ENCODE measurements at places on chromosomes 3 and 15.
A peak's percentile ranks its signal among the peaks of the same experiment; 100 is the strongest.

- DNase-seq, result no peak
These were observed 34.0 kb upstream of the PLOD2 start for GRCh38 chr3:146195030-146195429.

- DNase-seq, result no peak
These were observed 28.4 kb downstream of the TMEM40 start for GRCh38 chr3:12730506-12731242.

DNA sequence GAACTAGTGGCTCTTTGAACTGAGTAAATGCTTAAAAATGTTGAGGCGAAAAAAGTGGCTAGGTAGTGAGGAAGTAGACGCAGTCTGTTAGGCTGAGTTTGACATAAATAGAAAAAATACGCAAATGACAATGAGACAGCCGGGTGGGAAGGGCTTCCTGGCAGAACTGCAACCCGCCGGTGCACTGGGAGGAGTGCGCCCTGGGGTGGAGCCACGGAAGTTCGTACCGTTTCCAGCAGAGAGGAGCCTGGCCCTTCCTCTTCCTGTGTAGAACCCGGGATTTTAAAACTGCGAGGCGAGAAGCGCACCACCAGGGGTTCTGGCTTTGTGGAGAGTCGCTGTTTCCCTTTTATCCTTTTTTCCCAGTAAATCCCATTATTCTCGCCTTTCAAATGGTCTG is 602.6 kb downstream of the PYDC2 start:
- no peak for DNase-seq

DNA sequence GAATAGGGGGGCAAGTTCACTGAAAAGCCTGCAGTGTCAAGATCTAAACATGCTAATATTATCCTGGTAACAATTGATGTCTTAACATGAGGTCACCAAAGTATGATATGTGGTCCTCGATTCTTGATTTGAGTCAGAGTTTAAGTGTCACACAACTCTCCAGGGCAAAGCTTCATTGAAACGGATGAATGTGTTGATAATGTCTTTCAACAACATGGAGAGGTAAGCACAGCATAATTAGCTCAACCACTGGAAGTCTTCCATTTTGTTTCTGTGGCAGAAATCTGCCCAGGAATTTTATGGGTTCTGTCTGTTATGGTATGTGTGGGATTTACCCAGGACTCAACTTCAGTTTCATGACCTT is 591.5 kb downstream of the ZNF385D start:
- no peak for DNase-seq

- no peak for DNase-seq
These were observed 48.9 kb downstream of the RFTN1 start for GRCh38 chr3:16464511-16465148.

DNA sequence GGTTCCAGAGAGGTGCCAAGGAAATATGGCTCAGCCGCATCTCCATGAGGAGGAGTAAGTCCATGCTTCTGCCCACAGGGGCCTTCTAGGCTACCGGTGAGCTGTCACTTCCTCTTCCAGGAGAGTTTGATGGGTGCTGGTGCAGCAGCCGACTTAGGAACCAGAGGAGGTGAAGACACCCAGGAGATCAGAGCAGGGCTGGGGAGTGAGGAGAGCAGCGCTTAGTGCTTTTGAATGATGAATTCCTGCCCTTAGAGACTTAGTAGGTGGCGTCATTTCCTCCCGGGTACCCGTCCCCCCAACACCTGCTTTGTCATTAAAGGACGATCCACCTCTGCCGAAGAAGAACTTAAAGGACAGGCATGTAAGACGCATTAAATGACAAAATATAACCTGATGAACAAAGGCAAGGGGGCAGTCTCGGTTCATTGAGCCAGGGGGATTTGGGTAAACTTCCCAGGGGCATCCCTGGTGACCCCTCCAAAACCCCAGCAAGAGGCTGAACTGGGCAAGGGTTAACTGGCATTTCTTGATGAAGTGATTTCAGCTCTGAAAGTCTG is 67.6 kb downstream of the HES1 start:
- peak; percentile 9 for DNase-seq

GRCh38 chr3:182908471-182908870 is 71.9 kb downstream of the DCUN1D1 start:
- DNase-seq, result no peak

DNA sequence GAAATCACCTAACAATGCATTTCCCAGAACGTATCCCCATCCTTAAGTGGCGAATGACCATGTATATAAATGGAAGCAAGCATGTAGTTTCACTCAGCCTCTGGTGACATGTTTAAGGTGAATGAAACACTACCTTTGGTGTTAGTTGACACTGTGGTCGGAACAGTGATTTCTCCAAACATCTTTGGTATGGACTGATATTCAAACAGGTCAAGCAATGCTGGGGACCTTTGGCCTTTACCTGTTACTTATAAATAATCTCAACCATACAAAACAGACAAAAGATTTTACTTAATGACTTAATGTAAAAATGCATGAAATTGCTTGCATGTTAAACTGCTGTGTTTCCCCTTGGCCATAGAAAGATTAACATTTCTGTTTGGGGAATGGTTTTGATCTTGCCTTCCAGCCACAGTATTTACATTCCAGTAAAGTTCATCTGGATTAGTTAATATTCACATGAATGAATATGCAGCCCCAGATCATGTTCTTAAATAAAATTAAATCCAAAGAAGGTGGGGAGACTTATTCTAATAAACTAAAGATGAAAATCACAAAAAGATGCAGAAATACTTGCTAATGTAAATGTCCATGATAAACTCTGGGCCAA is 74.4 kb upstream of the HES1 start:
- no peak for DNase-seq

DNA sequence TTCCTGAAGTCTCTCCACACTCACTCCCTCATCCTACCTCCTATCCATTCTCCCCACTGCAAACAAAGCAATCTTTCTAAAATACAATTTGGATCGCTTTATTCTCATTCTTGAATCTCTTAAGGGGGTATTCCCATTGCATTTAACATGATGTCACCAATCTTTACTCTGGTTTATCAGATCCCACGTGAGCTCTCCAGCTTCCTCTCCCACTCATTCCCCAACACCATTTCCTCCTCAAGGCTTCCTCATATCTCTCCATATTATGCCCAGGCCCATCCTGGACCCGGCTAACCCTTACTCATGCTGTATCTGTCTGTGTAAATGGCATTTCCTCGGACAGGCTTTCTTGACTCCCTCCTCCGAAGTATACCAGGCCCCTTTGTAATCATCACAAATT is 165.0 kb downstream of the CD47 start:
- DNase-seq, result no peak

GRCh38 chr3:124840331-124840730 is 46.8 kb downstream of the ITGB5 start:
- DNase-seq, result no peak

GRCh38 chr3:13688034-13688433 is 139.1 kb downstream of the FBLN2 start:
- no peak for DNase-seq

DNA sequence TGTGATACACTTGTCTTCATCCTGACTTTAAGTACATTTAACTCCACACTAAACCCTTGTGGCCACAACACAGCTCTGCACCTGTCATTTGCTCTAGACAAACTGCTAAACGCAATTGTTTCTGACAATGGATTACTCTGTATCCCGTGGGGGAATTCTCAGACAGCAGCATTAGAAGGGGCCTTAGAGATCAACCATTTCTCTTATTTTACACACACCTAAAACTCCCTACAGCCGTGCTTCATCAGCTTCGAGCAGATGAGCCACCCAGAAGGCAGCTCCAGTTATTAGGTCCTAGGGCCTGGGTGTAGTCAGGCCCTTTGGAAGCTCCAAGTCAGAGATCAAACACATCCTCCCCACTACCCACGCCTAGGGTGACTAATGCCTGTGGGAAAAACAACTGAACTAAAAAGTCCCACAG is 1.3 kb upstream of the IL12A start:
- no peak for DNase-seq

GRCh38 chr15:66138892-66139590 is 114.5 kb downstream of the MEGF11 start:
- no peak for DNase-seq

DNA sequence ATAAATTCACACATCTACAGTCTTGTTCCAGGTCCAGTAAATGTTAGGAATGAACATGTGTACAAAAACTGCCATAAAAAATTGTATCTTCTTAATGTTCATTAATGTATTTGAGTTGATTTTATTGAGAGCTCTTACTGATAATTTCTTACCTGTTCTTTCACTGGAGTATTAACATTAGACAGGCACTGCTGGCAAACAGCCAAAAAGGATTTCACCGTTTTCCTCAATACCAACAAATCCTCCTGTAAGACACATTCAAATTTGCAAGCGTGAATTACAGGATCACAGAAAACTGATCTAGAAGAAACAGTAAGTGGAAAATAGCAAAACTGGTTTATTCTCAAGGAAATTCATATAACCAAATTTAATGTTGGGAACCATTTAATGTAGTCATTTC is 127.4 kb downstream of the PCCB start:
- no peak for DNase-seq

DNA sequence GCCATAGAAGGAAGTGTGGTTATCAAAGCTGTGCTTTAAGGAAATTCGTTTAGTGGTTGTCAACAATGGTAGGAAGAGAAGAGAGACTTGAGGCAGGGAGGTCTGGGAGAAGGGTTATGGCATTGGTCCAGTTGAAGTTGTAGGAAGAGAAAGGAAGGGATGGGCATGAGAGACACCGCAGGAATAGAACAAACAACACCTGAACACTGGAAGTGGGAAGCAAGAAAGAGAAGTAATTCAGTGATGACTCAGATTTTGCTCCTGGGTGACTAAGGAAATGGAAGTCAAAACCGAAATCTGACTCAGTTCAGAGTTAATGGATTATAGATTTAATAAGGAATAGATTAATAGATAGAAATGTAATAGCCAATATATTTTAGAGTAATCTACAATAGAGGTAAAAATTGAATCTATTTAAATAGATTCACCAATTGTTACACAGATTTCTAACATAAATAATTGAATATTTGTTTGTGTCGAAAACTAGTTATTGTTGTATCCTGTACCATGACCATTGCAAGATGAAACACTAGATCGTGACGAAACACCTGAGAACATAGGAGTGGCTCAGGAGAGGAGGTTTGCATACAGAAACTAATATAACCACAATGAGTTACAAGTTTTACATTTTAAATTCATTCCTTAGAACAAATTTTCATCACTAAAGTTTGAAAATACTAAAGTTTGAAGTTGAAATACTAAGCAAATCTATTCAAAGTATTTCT is 36.0 kb downstream of the THBS1 start:
- no peak for DNase-seq

GRCh38 chr3:49265661-49266386 is 11.2 kb downstream of the C3orf62 start:
- DNase-seq, result no peak

DNA sequence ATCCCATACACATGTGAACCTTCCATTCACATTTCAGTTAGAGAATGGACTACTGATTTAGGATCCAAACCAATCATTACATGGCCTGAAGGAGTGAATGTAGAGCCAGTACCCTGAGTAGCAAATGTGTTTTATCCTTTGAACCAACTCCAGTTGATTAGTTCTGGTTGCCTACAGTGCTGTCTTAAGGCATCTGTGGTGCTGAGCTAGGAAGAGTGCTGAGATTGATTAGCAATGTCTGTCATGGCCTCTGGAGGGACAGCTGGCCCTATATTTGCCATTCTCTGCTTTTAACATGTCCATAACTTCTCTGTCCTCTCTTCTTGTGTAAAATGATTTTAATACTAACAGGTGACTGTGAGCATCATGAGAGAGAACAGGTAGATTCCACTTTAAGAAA is 11.1 kb downstream of the LRTM1 start:
- DNase-seq, result no peak

DNA sequence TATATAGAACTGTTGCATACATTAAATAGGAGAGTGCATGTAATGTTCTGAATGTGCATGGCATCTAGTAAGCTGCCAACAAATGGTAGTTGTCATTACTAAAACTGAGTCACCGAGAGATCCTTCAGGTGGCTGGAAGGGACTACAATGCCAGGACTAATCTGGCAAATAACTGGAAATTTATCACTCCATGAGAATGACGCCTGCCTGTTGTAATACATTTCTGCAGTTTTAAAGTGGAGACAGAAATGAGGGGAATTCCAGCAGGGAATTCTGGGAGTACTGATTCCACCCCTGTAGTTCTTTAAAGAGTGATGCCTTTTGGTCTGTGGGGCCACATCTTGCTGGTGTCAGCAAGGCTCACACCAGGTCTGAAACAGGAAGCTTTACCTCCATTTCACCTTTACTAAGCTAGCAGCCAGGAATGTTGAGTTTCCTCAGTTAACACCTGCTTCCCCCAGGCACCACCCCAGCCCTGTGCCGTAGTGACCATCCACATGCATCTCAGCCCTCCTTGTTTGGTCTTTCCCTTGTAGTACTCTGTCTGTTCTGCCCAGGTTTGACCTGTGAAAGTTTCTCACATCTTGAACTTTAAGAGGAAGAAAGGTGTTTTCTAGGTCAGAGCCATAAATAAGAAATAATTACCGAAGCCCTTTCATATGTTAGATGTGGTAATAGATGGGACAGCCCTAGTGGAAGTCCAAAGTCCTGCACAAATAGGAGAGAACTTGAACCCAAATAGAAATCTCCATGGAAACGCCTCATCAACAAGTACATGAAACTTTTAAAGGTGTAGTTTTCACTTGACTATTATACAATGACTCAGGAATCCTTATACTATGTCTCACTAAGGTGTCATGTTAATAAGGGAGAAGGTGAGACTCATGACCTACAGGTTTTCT is 56.7 kb upstream of the LMOD3 start:
- no peak for DNase-seq

DNA sequence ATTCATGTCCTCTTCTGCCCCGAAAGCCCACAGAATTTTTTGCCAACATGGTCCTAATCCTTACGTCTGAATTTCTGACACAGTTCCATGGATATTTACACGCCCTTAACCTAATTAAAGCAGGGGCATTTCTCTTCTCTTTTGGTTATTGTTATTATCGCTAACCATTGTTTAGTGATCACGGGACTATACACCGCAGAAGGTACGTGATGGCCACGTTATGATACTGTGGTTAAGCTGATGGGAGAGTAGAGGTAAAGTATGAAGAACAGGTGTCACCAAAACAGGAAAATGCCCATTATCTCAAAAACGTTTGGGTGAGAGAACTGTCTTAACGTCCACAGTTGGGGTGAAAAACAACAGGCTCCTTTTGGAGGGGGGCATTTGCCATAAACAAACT is 26.4 kb downstream of the CCR4 start:
- DNase-seq, result no peak

DNA sequence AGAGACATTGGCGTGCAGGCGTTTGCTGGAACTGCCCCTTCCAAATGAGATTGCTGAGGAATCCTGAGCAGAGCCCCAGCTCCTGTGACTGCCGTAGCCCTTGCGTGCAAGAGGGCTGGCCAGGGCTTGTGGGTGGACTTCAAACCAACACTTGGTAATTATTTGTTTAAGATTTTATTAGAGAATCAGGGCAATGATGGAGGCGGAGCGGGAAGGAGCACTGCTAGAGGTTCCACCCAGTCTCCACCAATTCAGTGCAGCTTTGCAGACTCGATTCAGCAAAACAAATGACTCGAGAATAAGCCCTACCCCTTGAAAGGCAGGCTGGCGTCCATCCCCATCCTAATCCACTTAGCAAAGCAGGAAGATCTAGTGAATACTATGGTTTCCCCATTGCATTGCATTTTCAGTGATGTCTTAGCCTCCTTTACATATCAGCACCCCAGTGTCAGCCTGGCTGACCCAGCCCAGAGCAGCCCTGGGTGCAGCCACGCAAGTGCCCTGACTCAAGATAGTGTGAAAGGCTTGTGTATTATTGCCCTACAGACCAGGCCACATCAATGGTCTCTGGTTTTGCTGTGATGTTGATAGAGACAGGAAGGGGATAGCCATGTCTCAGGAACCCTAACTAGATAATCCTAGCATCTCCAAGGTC is 26.0 kb downstream of the GLDN start:
- DNase-seq, result no peak

- no peak for DNase-seq
These were observed 64.8 kb downstream of the ARIH1 start for GRCh38 chr15:72538931-72539330.

All from CD4-positive, alpha-beta T cell treated with Interleukin-12 subunit alpha and Interleukin-12 subunit beta, for 1 hour (primary cell).